NCI-H748 treated with DMSO at 0.1 percent for 48 hours (cell line): ENCODE measurements at places on chromosomes 12 and 14.

DNA sequence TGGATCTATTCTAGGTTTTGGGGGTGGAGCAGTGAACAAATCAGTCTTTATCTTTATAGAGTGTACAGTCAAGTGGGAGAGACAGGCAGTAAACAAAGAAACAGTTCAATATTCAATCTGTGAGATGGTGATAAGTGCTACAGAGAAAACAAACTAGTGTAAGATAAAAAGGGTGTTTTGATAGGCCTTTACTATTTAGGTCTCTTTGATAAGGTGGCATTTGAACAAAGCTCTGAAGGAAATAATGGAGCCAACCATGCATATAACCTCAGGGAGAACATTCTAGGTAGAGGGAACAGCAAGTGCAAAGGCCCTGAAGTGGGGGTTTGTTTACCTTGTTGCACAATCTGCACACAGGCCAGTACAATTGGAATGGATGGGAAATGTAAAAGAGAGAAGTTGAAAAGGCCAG lies 47.3 kb downstream of the PTPN11 start:
- no peak for DNase-seq

DNA sequence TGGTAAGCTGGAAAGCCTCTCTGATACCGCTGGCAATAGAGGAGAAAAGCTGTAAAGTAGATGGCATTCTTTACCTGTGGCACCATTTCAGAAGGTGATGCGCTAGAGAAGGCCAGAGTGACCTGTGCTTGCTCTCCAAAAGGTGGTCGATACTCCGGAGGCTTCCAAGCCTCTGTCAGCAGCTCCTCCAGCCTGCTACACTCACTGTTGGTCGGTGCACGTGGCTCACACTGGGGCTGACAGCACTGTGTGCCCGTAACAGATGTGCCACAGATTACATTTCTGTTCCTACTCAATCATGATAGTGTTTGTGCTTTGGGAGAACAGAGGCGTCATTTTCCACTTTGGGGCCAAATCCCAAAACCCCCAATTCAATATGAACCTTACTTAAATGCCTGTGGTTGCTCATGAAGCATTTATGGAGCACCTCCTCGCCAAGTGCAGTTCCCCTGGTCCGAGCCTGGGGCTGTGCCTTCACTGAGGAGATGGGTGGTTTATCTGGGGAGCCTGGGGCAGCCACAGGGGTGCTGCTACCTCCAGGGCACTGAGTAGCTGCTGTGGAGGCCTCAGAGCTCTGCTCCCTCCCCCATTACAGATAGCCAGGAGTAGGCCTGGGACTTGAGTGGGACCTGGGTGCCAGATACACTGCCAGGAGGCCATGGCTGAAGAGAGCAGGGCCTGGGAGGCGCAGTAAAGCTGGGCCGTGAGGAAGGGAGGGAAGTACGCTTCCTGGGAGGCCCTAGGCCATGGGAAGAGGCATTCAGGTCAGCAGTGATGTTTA lies 26.8 kb downstream of the CCNK start:
- no peak for DNase-seq

GRCh38 chr14:49882826-49883694 lies 9.8 kb upstream of the ARF6 start:
- no peak for DNase-seq

DNA sequence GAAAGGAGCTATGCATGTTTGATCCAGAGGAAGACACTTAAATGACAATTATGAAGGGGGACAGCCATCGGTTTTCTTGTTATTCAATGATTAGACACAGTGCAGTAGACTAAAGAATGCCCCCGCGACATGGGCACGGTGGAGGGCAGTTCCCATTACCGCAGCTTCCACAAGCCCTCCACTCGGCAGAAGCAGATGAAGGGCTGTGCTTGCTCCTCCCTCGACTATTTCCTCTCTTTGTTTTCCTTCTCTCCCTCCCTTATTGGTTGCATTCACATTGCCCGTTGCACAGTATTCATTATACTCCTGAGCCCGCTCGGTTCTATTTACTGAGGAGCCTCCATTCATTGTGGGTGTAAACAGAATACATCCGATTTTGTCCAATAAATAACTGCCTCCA lies 138.8 kb upstream of the RASSF8 start:
- DNase-seq = no peak

GRCh38 chr12:129119537-129119936 lies 266.3 kb downstream of the GLT1D1 start:
- no peak for DNase-seq

- no peak for DNase-seq
Observed at GRCh38 chr14:91261115-91261514, 16.6 kb upstream of the GPR68 start.

- DNase-seq = no peak
Observed at GRCh38 chr12:80704420-80704819, 3.0 kb upstream of the MYF6 start.

GRCh38 chr12:39431797-39432196 lies 11.1 kb downstream of the KIF21A start:
- no peak for DNase-seq

- no peak for DNase-seq
Observed at GRCh38 chr12:53603804-53604203, 22.4 kb downstream of the ATF7 start.

- DNase-seq = no peak
Observed at GRCh38 chr12:47981496-47982260, 18.3 kb downstream of the TMEM106C start.

GRCh38 chr14:66395300-66395699 lies 90.9 kb upstream of the CCDC196 start:
- no peak for DNase-seq
